RWPE1 (cell line): ENCODE measurements at places on chromosomes 7 and 10.
A peak's percentile ranks its signal among the peaks of the same experiment; 100 is the strongest.

GRCh38 chr10:31694126-31694685 is 234.4 kb downstream of the ARHGAP12 start:
- DNase-seq, result no peak

GRCh38 chr10:54710918-54711317 is 90.1 kb downstream of the PCDH15 start:
- DNase-seq, result no peak

- DNase-seq, result peak; percentile 51
These were observed 825 bp downstream of the RAB11FIP2 start for GRCh38 chr10:118045837-118046394.

- DNase-seq, result peak; percentile 94
These were observed 142.9 kb upstream of the ZMIZ1 start for GRCh38 chr10:78925800-78926319.

DNA sequence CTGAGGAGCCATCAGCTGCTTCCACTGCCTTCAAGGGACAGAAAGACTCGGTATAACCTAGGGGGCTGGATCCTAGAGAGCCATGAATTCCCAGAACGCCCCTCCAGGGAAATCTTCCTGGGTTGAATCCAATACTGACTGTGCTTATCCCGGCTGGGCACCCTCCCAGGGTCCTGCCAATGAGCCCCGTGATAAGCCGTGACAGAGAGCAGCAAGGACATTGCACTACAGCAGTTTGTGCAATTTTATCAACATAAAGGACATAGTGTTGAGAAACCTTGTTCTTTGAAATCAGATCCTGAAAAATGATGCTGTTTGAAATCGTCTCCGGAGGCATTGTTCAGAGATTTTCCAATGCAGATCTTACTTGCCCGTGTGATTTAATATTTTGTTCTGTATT is 18.8 kb downstream of the AKR1B1 start:
- no peak for DNase-seq

DNA sequence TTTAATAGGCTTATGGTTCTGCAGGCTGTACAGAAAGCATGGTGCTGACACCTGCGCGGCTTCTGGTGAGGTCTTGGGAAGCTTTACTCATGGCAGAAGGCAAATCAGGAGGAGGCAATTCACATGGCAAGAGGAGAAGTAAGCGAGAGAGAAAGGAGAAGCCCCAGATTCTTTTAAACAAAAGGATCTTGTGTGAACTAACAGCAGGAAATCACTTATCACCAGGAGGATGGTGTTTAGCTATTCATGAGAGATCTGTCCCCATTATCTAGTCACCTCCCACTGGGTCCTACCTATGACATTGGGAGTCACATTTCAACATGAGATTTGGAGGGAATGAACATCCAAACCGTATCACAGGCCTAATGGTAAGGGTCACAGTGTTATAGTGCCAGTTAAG is 678.0 kb upstream of the KCND2 start:
- no peak for DNase-seq

DNA sequence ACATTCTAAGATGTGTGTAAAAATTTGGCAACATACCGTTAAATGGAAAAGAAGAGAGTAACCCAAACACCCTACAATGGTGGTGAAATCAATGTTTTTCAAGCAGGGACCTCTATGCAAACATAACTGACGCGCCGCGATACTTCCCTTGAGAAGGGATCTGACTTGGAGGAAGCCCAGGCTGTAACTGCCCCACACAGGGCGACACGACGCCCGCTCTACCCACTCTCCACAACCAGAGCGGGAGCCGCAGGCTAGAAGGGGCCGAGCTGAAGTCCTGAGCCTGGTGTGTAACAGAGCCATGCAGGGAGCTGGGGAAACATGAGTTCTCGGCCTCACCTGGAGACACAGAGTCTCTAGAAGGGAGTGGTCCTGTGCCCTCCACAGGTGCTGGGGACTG is 120.2 kb downstream of the FAM53B start:
- DNase-seq, result no peak

DNA sequence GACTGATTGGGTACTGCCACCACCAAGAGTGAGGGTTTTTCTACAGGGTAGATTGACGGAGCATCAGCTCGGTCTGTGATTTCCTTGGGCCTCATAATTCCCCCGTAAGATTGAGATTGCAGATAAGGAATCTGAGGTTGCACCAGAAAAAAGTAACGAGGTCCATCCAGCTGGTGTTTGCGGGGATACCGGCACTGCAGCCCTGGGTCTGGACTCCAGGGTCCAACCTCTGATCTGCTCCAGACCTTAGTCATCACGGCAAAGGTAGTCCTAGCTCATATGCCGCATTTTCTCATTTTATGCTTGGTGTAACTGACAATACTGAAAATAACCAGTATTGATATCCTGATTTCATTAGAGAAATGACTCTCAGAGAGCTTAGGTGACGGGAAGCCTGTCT is 3.9 kb downstream of the CARD11 start:
- no peak for DNase-seq
